Activated CD4-positive, alpha-beta T cell treated with anti-CD3 and anti-CD28 coated beads, Interleukin-2, Interleukin-6, amounts not matched to agents 100 ng/mL and 50 ng/mL, durations not matched to agents 16 hours and 8 hours (primary cell): ENCODE measurements at places on chromosomes 7 and 10.
A peak's percentile ranks its signal among the peaks of the same experiment; 100 is the strongest.

DNA sequence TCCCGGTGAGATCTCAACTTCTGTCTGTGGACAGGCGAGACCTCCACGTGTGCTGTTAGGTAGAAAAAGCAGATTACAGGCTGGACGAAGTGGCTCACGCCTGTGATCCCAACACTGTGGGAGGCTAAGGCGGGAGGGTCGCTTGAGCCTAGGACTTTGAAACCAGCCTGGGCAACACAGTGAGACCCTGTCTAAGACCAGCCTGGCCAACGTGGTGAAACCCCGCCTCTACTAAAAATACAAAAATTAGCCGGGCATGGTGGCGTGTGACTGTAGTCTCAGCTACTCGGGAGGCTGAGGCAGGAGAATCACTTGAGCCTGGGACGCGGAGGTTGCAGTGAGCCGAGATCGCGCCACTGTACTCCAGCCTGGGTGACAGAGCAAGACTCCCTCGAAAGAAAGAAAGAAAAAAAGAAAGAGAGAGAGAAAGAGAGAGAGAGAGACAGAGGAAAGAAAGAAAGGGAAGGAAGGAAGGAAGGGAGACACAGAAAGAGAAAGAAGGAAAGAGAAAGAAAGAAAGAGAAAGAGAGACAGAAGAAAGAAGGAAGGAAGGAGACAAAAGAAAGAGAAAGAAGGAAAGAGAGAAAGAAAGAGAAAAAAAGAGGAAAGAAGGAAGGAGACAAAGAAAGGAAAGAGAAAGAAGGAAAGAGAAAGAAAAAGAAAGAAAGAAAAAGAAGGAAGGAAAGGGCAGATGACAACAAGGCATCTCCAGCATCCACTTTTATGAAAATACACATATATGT, 29.6 kb upstream of the SUN1 start:
- no peak for DNase-seq

- no peak for DNase-seq
These were observed 16.3 kb downstream of the VWC2 start for GRCh38 chr7:49789736-49790135.

DNA sequence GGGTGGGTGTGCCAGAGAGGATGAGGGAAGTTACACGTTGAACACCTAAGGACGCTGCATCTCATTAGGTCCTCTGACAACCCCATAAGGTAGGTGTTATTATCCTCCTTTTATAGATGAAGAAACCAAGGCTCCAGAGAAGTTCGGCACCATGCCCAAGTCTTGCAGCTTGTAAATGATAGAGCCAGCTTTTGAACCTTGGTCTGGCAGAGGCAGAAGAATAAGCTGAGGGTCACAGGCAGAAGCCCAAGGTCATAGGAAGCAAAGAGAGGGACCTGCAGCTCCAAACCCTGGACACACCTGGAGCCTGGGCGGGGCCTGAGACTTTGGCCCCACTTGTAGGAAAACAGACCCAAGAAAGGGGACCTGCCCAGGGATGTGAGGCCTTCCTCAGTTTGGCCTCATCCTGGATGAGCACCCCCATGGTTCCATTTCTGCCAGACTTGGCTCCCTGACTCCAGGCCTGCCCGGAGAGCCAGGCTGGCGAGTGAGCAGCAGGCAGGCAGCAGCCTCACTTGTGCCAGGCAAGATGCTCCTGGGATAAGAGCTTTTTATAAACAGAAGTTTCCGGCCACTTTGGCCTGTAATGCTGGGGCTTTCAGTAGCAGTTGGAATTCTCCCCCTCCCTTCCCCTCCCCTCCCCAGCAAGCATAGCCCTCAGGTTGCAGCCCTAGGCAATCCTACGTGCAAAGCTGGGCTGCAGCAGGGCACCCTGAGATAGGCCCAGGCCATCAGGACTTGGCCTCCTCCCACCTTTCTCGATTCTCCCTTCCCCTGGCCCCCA, 2.4 kb downstream of the KCNH2 start:
- no peak for DNase-seq

DNA sequence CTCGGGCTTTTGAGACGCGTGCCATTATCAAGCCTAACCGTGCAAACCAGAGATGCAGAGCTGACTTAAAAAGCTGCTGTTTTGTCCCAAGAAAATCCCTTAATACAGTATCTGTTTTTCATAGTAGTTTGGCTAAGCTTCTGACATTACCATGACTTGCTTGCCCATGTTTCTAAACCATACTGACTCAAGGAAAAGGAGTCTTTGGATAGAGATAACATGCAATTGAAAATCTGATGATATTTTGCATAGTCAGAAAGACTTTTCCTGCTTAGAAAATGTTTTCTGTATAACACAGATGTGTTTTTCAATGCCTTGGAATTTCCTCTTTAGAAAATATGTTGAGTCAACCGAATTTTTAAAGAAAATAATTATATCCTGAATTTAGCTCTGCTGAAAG, 21.5 kb upstream of the AKR1E2 start:
- no peak for DNase-seq

DNA sequence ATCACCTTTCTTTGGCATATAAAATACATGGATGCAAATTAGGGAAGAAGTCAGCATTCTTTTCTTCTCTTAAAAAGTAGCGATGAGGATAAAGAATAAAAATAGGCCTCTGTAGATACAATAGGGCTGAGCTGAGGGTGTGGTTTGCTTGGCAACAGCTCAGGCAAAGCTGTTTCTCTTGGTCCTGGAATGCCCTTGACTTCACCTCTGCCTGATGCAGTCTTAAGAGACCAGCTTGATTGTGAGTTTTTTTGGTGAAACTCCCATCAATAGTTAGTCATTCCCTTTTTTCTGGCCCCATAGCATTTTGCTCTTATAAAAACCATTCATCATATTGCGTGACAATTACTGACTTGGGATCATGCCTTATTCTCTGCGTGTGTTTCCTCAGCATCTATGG, 42.1 kb upstream of the MKLN1 start:
- no peak for DNase-seq

DNA sequence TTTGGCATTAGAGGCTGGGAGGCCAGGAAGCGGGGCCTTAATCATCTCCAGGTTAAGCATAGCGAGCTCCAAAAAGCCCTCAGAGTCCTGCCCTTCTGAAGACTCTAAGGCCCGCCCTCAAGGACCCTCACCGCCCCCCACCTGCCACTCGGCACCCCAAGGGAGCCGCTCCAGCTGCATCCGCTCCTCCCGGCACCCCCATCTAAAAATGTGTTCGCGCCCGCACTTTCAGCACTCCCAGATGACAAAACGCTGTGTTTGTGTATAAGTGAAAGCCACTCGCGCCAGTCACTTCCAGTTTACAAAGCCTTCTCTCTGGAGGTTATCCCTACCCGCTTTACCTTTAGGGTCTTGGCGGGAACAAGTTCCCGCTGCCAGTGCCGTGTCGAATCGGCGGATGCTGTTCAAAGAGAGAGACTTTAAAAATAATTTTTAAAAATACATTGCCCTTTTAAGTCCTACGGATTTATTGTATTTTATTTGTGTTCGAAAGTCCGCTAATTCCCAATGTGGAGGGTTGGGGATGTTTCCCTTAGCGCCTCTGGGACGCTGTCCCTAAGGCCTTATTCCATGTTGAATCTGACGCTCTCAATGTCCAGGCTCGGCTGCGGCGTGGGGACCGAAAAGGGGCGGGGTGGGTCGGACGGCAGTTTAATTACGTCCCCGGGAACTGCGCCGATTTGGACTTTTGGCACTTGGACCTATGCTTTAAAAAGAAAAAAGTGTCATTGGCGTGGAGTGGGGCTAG, at the start of the genes DCLRE1A and NHLRC2:
Gene DCLRE1A, minus strand, starts transcription at position 70 of the 748 bp plus-strand sequence. CDS start 900 bp downstream, outside the sequence.
Gene NHLRC2, plus strand, starts transcription at position 649 of the 748 bp plus-strand sequence. CDS start 212 bp downstream, outside the sequence.
- peak; percentile 77 for DNase-seq
